ENCODE measurements at places on chromosomes 1 and 21.

DNA sequence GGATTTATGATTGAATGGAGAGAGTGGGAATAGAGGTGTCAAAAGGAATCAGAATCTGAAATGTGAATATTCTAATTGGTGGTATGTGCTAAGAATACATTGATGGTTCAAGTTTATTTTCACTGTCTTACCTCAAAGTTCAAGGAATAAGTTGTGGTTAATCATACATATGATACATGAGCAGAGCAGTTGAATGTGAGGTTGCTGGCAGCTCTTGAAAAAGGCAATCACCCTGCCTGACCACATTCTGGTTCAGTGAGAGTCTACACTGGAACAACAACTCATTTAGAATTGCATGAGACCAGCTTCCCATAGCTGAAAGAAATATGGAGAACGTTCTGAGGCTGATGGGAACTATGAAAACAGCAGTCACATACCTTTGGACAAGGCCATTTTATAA is 68.3 kb upstream of the ARHGAP29 start:
- DNase-seq, result no peak

- DNase-seq, result no peak
Observed at GRCh38 chr1:30648408-30649000, 74.9 kb downstream of the MATN1 start.

GRCh38 chr1:183696981-183697380 is 43.9 kb upstream of the APOBEC4 start:
- no peak for DNase-seq

- DNase-seq, result no peak
Observed at GRCh38 chr1:102961549-102961948, 146.8 kb downstream of the COL11A1 start.

- peak; percentile 92 for DNase-seq
Observed at GRCh38 chr1:214123061-214123784, 135.4 kb downstream of the PROX1 start.

GRCh38 chr1:232973652-232974611 is 23.5 kb downstream of the NTPCR start:
- no peak for DNase-seq

DNA sequence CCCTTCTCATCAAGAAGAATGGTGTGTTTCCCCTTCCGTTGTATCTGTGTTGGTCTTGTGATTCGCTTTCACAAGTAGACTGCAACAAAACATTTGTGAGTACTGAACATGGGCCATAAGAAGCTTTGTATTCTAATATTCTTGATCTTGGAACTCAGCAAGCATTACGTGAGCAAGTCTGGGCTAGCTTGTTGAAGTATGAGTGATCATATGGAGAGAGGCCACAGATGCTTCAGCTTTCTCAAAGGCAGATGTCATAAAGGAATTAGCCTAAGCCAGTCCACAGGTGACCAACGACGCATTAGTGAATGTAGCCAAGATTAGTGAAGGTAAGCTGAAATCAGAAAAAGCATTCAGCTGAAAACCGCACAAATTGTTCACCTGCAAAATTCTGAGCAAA is 609.6 kb upstream of the NEGR1 start:
- no peak for DNase-seq

Measured in ELF-1 (cell line).